T-helper 17 cell (primary cell): ENCODE measurements at places on chromosomes 5 and 9. TPM values are rescaled to one million over a fixed set of nuclear protein-coding genes. Genes with fewer than 3 reads are reported as not detected.

GRCh38 chr5:89981878-89982773, 427.4 kb downstream of the CETN3 start:
- DNase-seq: no peak

GRCh38 chr5:107218457-107219193, 452.1 kb downstream of the EFNA5 start:
- no peak for DNase-seq

- DNase-seq: no peak
Observed at GRCh38 chr5:168404365-168404764, 81.9 kb upstream of the RARS1 start.

- DNase-seq: no peak
Observed at GRCh38 chr5:174172152-174172551, 126.6 kb downstream of the NSG2 start.

The NPR3 gene
- total RNA-seq: 0.05 TPM

DNA sequence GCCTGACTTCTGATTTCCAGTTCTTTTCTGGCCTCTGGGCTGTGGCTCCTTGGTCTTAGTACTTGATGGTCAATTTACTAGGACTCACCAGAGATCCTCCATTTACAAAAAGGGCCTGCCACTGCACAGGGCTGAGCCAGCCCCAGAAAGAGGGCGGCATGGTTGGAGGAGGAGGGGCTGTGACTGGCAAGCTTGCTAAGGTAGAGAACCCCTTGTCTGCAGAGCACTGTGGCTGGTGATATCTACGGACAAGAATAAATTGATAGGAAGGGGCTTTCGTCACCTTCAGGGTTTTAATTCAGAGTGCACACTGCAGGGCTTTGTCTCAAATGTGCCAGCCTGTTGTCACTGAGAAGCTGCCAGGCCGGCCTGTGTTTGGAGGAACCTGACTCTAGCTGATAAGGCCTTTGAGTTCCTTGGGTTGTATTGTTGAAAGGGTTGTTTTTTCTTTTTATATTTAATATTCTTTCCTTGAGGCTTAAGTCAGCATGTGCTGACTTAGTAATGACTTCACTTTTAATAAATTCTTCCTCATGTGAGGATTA, 15.1 kb downstream of the SLC22A5 start:
- DNase-seq: no peak

- no peak for DNase-seq
Observed at GRCh38 chr5:40405996-40406740, 273.5 kb upstream of the PTGER4 start.

GRCh38 chr9:38259519-38260218, 132.8 kb upstream of the ALDH1B1 start:
- no peak for DNase-seq

GRCh38 chr5:127856292-127856691, 153.1 kb downstream of the CCDC192 start:
- DNase-seq: no peak

DNA sequence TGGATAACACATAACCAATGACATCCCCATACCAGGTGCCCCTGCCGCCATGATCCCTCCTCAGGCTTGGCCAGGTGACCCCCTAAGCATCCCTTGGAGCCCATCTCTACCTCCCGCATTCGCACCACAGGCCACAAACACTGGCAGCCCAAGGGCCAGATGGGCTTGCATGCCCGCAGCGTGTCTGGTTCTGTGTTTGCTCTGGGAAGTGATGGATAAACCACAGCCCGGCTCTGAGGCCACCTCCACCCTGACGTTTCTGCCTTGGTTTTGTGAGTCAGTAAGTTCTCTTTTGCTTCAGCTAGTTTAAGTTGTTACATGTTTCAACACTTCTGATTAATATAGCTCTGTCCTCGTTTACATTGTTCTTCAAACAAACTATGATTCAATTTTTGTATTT, 172.4 kb upstream of the PHYKPL start:
- no peak for DNase-seq

- DNase-seq: no peak
Observed at GRCh38 chr9:131733541-131734061, 6.3 kb downstream of the RAPGEF1 start.

- no peak for DNase-seq
Observed at GRCh38 chr9:77194423-77194822, 17.1 kb downstream of the VPS13A start.

DNA sequence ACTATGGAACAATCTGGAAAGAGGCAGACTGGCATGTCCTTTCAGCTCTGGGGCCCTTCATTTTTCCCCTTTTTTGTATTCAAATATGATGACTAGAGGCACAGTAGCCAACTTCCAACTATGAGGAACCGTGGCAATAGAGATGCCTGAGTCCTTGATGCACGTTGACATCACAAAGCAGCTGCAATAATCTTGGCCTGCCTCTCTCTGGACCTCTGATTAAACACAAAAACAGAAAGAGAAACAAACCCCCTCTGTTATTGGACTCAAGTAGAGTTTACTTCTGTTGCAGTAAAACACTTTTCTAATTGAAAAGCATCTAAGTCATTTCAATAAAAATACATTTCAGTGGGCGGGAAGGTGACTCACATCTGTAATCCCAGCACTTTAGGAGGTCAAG, 122.2 kb upstream of the GRAMD2B start:
- DNase-seq: no peak

- DNase-seq: no peak
Observed at GRCh38 chr9:83431101-83432060, 106.8 kb downstream of the FRMD3 start.

DNA sequence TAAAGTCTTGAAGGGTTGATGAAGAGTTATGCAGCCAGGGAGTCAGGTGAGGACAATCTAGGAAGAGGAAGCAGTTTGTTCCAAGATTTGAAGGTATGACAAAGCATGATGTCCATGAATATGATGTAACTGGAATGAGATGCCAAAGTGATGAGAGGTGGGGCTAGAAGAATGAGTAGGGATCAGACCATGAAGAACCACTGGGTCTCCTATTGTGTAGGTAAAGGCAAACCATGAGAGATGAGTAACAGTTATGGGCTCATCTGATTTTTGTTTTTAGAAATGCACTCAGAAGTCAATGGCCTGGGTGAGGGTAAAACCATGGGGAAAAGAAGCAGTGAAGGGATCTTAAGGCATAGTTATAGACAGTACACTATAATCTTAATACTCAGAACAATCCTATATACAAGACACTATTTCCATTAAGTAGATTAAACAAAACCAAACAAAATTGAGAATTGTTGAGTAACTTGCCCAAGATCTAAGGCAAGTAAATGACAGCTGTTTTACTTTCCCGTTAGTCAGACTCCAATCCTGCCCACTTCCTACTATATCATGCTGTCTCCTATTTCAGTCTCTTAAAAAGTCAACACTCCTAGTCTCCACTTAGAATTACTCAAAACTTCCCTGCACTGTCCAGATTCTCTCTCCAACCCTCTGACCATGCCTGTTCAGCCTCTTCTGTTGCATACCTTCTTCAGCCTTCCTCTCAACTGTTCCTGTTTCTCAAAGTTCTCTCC, 393.8 kb upstream of the MEF2C start:
- DNase-seq: no peak

GRCh38 chr9:107177857-107178256, 105.2 kb upstream of the RAD23B start:
- no peak for DNase-seq

DNA sequence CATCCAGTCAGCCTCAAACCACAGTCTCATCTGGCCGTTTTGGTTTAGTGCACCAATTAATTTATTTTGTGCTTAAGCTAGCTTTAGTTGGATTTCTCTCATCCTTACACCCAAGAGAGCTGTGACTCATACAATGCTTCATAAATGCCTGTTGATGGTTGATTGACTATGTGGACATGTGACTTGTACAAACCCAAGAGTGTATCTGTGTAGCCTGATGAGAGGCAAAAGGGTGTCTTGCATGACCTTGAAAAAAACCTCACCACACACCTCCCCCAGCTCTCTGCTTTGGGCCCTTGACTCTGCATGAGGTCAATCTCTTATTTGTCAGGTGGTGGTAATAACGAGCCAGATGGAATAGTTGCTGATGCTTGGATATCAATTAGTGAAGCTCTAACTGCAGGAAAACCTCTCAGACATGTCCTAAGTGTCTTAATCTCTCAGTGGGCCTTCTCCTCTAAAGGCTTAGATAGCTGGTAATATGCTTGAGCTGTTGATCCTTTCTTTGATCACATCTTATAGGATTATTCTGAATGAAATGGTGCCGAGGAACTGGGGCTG, 10.6 kb upstream of the GLRA1 start:
- DNase-seq: no peak
